Urinary bladder (tissue), 4 donors: ENCODE measurements at places on chromosomes 2 and 18. TPM values are rescaled to one million over a fixed set of nuclear protein-coding genes. Genes with fewer than 3 reads are reported as not detected.

DNA sequence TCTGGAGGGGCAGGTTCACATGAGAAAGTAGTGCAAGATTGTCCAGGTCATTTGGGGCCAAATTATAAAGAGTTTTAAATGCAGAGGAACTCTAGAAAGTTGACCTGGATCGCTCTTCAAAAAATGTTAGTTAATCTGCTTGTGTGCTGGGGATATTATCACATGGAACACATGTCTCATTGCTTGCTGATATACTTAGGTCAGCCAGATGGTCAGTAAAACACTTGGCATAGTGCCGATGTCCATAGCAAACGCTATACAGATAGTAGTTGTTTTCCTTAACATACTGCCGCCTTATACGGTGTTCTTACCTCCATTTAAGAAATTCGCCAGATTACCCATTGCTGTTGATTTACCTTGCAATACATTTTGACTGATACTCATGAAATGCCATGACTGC lies 103.4 kb upstream of the CWC22 start:
- DNase-seq: no peak

DNA sequence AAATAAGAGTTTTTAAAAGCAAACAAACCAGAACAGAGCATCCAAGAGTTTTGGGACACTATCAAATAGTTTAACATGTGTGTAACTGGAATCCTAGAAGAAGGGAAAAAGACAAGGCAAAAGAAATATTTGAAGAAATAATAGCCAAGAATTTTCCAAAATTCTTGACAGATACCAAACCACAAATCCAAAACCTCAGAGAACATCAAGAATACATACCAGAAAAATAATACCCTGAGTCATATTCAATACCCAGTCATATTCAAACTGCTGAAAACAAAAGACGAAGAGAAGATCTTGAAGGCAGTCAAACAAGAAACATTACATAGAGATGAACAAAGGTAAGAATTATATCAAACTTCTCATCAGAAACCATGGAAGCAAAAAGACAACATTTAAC lies 22.9 kb downstream of the INO80C start:
- no peak for DNase-seq

SGPP2 gene
- 1.9 TPM for polyA plus RNA-seq

DNA sequence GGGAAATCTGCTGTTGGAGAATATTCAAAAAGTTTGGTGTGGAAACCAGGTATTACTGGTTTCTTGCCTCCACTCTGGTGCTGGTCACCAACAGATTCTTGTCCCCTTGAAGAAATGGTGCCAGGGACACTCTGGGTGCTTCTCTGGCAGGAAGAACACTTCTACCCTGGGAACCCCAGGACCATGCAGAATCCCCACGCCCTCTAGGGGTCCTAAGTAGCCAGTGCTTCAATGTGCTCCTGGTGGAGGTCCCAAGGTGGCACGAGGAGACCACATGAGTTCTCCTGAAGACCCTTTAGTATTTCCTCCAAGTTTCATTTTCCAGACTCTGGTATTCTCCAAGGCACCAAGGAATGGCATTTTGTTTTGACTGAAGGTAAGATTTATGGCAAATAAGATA lies 380.6 kb downstream of the TSN start:
- no peak for DNase-seq

GRCh38 chr2:55120634-55121359 lies 70.5 kb upstream of the RTN4 start:
- no peak for DNase-seq

- DNase-seq: no peak
Observed at GRCh38 chr2:158717366-158718195, 77.5 kb upstream of the DAPL1 start.

GRCh38 chr2:11568436-11568835 lies 34.6 kb downstream of the GREB1 start:
- DNase-seq: no peak

RGPD4 gene
- polyA plus RNA-seq: 0.03 TPM

ZNF385B gene
- 0.47 TPM for polyA plus RNA-seq

DNA sequence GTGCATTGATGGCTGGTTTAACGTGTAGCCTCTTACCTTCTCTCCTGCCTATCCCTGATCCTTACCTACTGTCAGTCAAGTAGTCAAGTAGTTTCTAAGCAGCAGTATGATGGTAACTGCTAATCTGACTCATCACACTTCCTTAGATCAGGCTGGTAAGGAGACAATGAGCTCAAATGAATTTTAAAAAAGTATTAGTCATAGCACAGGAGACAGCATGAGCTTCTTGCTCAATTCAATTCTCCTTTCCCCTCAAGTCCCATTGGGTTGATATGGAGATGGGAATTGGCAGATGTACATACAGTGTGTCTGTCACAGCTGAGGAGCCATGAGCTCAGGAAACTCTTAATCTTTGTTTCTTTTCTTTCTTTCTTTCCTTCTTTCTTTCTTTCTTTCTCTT lies 799.7 kb downstream of the LRP1B start:
- DNase-seq: no peak

DNA sequence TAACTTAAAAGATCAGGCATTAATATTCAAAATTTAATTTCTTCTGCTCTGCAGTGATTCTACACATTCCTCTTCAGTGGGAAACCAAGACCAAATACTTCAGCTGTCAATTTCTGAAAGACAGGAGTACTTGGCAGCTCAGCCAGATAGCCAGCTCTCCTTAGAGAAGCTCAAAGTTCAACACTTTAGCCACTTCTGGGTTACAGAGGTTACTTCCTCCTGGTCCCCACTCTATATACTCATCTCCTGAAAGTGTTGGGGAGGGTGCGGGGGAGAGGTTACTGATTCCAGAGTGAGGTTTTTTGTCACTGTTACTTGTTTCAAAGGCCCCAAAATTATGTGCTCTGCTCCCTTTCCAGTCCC lies 4.1 kb downstream of the CYTIP start:
- DNase-seq: no peak

GRCh38 chr18:74836296-74837139 lies 238.8 kb downstream of the ZNF407 start:
- no peak for DNase-seq

XIRP2 gene
- not detected for polyA plus RNA-seq

GRCh38 chr18:58670404-58671110 lies 708 bp upstream of the MALT1 start:
- no peak for DNase-seq

DNA sequence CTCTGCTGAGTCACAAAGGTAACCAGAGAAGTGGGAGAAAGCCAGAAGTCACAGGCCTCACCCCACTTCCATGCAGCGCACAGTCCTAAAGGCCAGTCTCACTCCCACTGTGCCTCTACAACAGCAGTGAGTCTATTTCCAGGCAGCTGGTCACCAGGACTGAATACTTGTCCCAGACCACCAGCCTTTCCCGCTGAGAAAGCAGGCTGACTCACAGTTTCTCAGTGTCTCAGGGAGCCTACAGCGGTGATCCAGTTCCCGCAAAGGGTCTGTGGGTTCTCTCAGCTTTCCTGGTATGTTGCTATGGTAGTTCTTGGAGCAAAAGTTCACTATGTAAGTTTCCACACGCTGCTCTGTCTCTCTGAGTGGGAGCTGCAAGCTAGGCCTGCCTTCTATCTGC lies 622.5 kb downstream of the RNF144A start:
- no peak for DNase-seq

GRCh38 chr18:38940863-38941531 lies 1375.4 kb upstream of the CELF4 start:
- no peak for DNase-seq

- no peak for DNase-seq
Observed at GRCh38 chr2:26410764-26411243, 9.1 kb downstream of the DRC1 start.

FOXD4L1 gene
- 0.03 TPM for polyA plus RNA-seq

GRCh38 chr2:85684806-85685205 lies 9.4 kb upstream of the GNLY start:
- no peak for DNase-seq

GRCh38 chr2:219630770-219631405 lies 3.5 kb downstream of the SLC4A3 start:
- no peak for DNase-seq
